ENCODE measurements at places on chromosomes 1 and 21.
A peak's percentile ranks its signal among the peaks of the same experiment; 100 is the strongest.

- no peak for DNase-seq
Measured at GRCh38 chr1:245571815-245572294, 417.1 kb downstream of the KIF26B start.

- DNase-seq, result no peak
Measured at GRCh38 chr1:54229281-54229891, 29.4 kb downstream of the MRPL37 start.

- no peak for DNase-seq
Measured at GRCh38 chr1:21318714-21319159, 28.5 kb upstream of the ECE1 start.

DNA sequence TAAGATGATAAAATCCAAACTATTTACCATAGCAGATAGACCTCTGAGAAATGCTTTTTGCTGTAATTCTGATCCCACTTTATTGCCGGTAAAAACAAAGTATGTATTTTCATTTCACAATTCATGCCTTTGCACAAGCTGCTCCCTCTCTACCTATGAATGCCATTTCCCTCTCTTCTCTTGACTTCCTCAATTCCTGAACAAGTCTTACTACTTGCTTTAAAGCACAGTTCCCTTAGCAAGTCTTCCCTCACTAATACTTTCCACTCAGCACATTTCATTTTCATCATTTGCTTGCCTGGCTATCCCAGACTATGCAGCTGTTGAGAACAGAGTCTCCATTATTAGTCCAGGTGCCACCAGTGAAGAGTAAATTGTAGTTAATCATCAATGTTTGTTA lies 13.8 kb downstream of the GPATCH2 start:
- no peak for DNase-seq

- DNase-seq, result no peak
Measured at GRCh38 chr1:152565115-152565514, 1.5 kb downstream of the LCE3E start.

GRCh38 chr1:62187548-62187947 lies 7.1 kb upstream of the L1TD1 start:
- DNase-seq, result no peak

DNA sequence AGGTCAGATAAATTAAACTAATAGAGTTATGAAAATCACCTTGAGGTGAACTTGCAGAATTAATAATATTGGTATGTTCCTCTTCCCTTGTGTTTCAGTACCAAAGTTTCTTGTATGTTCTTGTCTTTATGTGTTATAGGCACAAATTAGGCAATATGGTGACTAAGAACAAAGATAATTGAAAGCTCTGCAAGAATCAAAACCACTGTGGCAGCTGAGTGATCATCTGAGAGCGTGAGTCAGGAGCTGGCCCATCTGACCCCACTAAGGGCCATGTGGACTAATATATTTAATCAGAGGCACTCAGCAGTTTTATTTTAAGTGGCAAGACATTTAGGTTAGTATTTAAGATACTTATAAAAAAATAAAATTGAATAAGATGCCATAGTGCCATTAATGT lies 12.8 kb upstream of the CASQ2 start:
- DNase-seq, result no peak

DNA sequence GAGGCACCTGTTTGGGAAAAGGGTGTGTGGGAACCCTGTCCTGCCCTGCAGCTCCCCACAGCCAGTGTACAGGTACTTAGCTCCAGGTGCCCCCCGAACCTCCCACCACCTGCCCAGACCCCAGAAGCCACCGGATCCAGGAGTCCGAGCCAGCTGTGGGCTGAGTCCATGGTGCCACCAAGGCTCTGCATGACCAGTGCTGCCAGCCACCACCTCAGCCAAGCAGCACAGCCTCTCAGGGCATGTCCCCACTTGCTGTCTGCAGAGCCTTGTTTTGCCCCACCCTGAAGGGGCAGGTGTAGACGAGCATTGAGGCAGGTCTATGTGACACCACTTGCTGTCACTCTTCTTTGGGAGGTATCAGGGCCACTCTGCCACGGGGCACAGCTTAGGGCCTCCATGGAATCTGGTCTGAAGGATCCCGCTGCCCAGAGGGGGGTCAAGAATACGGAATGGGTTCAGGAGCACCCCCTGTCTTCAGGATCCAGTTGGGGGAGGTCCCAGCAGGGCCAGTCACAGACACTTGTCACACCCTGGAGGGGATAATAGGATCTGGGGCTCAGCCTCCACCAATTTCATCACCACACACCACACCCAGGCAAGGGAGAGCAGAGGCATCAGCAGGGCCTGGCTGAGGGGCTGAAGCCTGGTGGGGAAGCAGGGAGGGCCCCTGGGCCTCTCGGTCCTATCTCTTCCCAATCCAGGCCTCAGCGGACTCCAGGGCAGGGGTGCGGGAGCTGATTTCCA lies 27.7 kb downstream of the ARHGEF19 start:
- DNase-seq, result no peak

GRCh38 chr1:89023026-89023425 lies 360 bp upstream of the GBP3 start:
- no peak for DNase-seq

GRCh38 chr1:27526569-27527222 lies 36.7 kb upstream of the WASF2 start:
- no peak for DNase-seq

DNA sequence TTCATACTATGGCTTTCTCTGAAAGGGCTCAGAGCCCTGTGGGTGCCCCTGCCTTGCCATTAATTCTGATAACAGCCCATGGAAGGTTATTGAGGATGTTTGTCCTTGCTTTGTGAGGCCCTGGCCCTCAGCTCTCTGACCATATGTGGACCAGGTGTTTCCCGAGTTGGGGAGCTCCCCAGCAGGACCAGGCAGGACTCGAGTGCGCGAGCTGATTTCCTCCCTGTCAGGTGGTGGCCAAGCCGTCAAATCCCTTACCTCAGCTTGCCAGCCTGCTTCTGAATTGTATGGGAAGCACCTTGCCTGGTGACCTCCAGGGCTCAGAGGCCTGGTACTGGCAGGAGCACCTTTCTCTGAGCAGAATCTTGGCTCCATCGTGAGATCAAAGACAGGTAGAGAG lies 17.9 kb upstream of the SDE2 start:
- no peak for DNase-seq

GRCh38 chr1:83676106-83676505 lies 322.8 kb downstream of the TTLL7 start:
- no peak for DNase-seq

DNA sequence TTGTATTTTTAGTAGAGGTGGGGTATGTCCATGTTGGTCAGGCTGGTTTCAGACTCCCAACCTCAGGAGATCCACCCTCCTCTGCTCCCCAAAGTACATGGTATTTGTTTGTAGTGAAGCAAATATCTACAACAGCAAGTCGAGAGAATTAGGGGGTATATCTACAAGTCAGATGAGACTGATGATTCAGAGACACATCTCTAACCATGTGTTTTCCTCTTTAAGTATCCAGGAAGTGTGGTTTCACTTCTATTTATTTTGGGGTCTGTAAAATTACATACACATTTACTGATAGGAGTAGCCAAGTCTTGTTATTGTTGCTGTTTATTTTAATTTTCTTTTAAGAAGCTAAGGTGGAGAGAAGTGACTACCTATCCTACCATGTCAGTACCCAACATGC lies 44.9 kb downstream of the SGIP1 start:
- DNase-seq, result no peak

- DNase-seq, result no peak
Measured at GRCh38 chr1:19467199-19468187, 17.8 kb downstream of the CAPZB start.

DNA sequence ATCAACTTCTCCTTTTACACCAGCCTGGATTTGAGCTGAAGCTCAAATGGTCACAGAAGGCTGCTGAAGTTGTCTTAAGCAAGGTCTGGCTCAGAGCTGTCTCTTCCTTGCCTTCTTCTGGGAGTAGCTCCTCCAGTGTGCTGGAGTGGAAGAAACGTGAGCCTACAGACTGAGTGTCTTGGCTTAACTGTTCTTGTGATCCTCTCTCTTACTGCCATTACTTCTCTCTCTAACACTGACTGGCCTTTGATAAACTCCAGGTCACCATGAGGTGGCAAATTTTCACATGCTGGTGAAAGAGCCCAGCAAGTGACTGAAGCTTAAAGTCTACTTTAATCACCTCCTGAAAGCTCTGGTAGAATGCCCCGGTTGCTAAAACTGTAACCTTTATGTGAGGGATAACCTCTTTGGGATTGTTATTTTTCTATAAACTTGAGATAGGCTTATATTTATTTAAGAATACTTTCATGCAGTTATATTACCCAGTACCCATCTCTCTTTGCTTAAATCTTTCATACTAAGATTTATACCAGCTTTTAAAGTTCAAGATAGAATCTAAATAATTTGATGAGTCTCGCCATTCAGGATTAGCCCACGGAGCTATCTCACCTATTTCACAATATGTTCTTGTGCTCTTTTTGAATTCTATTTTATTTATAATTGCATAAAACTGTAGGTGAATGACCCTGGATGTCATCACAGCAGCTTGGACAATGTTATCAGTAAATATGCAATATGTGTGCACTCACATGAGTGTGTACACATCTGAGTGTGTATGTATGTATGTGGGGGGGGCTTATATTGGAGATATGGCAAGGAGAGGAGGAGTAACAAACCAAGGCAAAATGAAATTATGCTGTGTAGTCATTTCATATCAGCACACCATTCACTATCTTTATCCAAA lies 924.0 kb downstream of the LTN1 start:
- DNase-seq, result no peak

- peak; percentile 23 for DNase-seq
Measured at GRCh38 chr1:150235294-150235851, 539 bp downstream of the ANP32E start.

GRCh38 chr1:206794294-206794908 lies 22.1 kb upstream of the IL10 start:
- DNase-seq, result peak; percentile 59

All from activated T-cell treated with anti-CD3 and anti-CD28 coated beads for 4 hours (primary cell).